ENCODE measurements at places on chromosomes 3 and 15.

DNA sequence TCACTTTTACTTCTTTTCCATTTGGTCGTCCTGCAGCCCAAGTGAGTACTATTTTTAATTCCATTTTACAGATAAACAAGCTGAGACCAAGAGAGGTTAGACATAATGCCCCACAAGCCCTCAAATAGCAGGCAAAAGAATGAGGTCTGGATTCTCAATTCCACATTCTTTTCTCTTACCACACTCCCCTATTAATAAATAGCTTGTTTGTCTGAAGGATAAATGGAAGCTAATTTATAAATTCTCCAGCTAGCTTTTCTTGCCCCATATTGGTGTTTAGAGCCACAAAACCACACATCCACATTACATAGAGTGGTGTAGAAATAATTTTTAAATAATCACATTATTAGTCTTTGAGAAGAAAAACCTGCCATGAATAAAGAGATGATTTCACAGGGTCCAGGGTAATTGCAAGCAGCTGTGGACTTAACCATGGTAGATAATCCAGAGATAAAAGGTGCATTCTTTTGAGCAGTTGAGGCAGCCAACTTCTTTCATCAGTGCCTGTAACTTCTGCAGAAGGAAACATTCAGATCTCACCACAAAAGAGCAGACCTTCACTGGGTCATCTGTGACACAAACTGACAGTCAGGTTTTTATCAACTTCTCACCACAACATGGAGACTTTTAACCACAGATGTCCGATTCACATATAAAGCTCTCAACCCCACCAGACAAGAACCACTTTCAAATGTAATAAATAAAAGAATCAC, 313.4 kb upstream of the STT3B start:
- no peak for DNase-seq

- no peak for DNase-seq
Measured at GRCh38 chr3:52872245-52872644, 25.1 kb downstream of the STIMATE start.

GRCh38 chr3:147431751-147432150, 22.6 kb downstream of the ZIC1 start:
- no peak for DNase-seq

DNA sequence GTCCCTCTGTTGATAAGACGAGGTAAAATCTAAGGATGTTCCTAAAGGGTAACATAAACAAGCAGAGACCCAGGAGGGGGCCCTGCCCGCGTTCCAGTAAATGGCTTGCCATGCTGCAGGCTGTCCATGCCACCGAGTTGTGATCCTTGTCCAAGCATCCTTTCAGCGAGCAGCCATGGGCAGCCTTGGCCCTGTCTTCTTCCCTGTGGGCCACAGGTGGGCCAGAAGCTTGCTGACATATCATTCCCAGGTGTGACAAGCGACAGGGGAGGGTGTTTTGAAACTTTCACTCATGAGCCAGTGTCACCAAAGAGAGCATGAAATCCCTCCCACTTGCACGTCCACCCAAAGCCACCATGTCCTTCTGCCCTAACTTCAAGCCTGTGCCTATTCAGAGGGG, 53.7 kb downstream of the PCSK6 start:
- DNase-seq: no peak
